Activated CD8-positive, alpha-beta memory T cell treated with anti-CD3 and anti-CD28 coated beads for 1 hour (primary cell): ENCODE measurements at places on chromosomes 7 and 10.

- DNase-seq = no peak
Observed at GRCh38 chr7:79778786-79779770, 325.6 kb upstream of the MAGI2 start.

GRCh38 chr10:44519361-44519760 is 134.5 kb upstream of the CXCL12 start:
- DNase-seq = no peak

DNA sequence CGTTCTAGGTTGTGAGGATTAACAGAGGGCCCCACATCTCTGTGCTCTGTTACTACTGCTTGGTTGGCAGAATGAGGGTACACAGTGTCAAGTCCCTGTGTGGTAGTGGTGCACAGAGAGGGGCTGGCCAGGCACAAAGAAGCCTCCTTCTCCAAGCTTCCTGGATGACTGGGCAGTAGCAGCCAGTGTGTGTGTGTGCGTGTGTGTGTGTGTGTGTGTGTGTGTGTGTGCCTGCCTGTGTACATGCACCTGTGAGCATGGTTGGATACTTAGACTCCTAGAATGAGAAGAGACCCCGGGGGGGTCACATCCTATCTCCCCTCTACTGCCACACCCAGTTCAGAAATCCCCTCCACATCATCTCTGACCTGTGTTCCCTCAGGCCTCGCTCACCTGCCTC is 146.7 kb upstream of the UNC5B start:
- no peak for DNase-seq

DNA sequence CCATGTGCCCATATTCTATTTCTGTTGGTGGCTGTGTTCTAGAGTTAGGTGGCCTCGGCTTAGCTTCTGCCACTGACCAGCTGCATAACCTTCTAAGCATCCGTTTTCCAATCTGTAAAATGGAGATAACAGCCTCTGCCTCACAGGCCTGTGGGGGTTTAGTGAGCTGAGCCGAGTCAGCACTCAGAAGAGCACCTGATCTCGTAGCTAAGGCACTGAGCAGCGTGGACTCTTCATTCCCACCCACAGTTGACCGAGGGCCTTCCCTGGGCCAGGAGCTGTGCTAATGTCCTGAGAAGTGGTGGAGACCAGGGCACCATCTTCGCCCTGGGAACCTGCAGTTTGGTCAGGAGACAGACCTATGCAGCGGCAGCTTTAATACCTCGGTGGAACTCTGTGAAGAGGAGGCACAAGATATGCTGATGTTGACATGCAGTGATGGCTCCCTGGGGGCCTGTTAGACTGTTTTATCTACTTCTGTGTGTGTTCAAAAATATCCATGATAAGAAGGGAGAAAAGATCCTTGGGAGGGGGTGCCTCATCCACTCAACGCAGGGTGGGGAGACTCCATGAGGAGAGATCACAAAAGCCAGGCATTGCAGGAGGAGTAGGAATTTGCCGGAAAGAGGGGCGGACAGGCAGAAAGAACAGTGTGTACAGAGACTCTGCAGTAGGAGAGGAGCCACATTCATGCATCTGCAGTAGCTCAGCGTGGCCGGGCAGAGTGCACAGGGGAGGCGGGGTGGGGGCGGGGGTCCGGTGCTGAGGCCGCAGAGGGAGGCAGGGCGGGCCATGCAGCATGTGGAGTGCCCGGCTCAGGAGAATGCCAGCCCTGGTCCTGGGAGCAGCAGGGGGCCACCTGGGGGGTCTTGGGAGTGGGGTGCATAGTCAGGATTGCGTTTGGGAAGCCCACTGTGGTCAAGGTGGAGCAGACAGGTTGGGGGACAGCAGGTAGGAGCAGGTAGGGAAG is 136.8 kb downstream of the C10orf105 start:
- no peak for DNase-seq

GRCh38 chr7:2687881-2688318 is at the start of gene AMZ1:
AMZ1 (plus strand) TSS chr7:2688202; CDS start chr7:2700452, 12,250 bp downstream.
- no peak for DNase-seq

GRCh38 chr7:34539003-34539402 is 119.0 kb upstream of the NPSR1 start:
- no peak for DNase-seq

- no peak for DNase-seq
Observed at GRCh38 chr7:100190048-100190711, 12.5 kb downstream of the STAG3 start.

GRCh38 chr7:74069790-74070618 is 13.6 kb upstream of the LIMK1 start:
- no peak for DNase-seq

GRCh38 chr7:140512317-140513000 is 33.2 kb upstream of the MKRN1 start:
- no peak for DNase-seq

GRCh38 chr10:70364772-70365091 is 17.7 kb downstream of the LRRC20 start:
- no peak for DNase-seq

DNA sequence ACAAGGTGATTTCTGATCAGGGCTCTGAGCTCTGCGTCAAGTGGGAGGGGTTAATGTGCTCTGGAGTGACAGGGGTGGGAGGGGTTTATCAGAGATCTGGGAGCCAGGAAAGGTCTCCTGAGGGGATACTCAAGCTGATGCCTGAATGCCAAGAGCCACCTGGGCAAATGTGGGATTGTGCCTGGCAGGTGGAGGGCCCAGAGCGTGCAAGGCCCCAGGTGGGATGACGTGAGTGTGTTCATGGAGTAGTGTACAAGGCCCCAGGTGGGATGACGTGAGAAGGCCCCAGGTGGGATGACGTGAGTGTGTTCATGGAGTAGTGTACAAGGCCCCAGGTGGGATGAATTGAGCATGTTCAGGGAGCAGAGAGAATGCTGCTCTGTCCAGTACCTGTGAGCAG is 610.3 kb downstream of the PTPRN2 start:
- no peak for DNase-seq

- no peak for DNase-seq
Observed at GRCh38 chr10:24513155-24513554, 210.5 kb downstream of the ARHGAP21 start.

DNA sequence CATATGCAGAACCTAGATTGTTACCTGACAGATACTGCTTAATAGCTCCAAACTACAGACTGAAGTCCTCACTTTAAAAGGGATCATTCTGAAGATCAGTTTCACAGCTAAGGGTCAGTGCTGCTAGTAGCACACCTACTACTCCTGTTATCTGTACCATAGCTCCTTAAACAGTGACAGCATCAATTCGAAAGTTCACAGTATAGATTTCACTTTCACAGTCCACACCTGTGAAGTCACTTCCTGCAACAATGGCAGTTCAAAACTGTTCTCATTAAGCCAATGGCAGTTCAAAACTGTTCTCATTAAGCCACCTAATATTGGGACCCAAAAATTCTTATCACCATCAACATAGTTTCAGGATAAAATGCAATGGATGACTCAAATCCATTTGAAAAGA is 10.7 kb upstream of the FHIP2A start:
- no peak for DNase-seq

- no peak for DNase-seq
Observed at GRCh38 chr7:137590756-137591305, 247.3 kb upstream of the PTN start.

- peak; percentile 60 for DNase-seq
Observed at GRCh38 chr7:601595-602340, 82.1 kb upstream of the PDGFA start.

- DNase-seq = no peak
Observed at GRCh38 chr7:90345595-90346335, 751 bp upstream of the GTPBP10 start.

DNA sequence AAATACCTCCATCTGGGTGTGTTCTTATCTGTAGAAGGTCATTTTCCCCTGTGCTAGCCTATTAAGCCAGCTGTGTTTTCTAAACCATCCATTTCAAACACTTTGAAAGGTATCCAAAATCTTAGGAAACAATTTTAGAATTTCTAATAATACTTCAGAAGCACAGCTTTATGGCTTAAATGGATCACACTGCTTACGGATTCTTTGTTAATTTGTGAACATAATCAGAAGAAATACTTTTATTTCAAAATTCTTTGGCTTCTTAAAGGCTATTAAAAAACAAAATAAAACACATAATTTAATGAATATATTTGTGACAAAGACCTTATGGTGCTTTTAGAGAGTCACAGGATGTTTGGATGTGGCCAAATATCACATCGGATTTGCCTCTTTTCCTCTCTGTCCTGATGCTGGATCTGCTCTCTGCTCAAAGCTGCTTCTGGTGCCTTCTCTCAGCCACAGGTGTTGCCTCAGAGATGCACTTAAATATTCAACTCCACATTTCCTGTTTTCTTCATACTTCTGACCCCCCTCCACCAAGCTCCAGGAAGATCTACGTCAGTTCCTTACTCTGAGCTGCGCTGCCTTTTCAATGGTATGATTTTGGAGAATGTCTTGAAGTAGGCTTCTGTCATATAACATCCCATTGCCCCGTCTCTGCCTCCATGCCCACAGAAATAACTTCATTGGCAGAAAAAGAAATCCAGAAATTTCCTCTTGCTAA is 230.6 kb downstream of the MLLT10 start:
- DNase-seq = no peak

- no peak for DNase-seq
Observed at GRCh38 chr10:58089739-58090138, 178.0 kb downstream of the IPMK start.

GRCh38 chr7:138975343-138976104 is 5.7 kb downstream of the KIAA1549 start:
- DNase-seq = no peak

DNA sequence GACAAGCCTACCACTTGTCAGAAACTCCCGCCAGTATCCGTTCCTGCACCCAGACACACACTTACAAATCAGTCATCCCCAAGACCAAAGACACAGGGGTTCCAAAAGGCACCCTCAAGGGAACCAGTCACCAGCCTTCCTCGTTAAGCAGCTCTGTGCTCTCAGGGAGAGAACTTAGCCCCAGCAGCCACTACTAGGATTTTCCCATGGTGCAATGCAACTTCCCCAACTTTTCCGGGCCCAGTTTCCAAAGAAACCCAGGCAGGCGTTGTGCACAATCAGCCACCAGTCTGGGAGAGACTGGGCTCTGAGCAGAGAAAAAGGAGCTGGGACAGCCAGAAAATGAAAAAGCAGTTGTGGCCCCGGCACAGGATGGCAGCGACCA is 1.2 kb downstream of the DLG5 start:
- DNase-seq = no peak

DNA sequence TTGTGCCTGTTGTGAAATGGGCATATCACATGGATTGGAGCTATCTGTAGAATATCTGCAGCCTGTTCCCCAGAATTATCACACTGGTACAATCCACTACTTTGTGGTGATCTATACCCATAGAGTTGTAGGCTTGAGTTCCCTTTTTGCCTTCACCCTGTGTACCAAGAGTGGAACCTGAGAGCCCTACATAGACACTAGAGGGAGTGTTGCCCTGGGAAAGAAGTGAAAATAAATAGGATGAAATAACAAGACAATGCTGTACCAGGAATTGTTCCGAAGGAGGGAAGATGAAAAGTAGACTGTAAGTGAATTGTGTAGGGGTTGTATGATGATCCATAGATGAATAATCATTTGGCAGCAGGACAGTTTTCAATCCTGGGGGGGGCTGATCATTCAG is 9.0 kb downstream of the SORCS3 start:
- DNase-seq = no peak

GRCh38 chr10:86176850-86177536 is 189.6 kb downstream of the GRID1 start:
- no peak for DNase-seq

DNA sequence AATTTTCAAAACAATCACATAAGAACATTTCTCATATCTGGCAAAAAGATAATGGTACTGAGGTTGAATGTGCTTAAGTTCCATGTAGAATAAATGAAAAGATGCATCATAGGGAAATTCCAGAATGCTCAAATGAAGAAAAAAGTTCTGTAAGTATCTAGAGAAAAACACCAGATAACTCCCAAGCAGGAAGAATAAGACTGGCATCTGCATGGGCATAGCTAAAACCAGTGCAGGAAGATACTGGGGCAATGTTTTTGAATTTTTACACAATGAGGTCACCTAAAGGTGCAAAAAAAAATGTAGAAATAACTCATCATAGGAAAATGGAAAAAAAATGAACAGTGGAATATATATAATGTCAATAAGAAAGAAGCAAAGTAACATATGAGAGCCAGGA is 275.2 kb downstream of the BAMBI start:
- DNase-seq = no peak

DNA sequence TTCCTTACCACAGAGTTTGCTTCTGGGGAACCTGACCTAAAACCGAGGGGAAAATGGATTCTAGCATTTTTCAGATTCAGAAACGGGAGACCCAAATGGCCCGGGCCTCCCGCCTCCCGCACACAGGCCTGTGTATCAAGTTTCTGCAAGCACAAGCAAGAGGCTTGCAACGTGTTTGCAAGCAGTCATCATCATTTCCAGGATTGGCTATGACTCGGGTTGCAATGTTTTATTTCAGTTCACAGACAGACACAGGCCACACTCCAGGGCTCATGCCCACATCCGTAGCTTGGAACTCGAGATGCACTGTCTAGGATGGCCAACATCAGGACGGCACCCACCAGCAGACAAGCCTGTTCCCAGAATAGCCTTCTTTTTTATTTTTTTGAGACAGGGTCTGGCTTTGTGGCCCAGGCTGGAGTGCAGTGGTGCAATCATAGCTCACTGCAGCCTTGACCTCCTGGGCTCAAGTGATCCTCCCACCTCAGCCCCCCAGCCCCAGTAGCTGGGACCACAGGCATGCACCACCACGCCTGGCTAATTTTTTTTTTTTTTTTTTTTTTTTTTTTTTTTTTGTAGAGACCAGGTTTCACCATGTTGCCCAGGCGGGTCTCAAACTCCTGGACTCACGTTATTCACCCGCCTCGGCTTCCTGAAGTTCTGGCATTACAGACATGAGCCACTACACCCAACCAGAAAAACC is 68.1 kb upstream of the FOXK1 start:
- DNase-seq = no peak

- DNase-seq = no peak
Observed at GRCh38 chr7:112414855-112415490, 35.3 kb upstream of the IFRD1 start.

GRCh38 chr10:76695069-76695468 is 942.5 kb downstream of the KCNMA1 start:
- no peak for DNase-seq

DNA sequence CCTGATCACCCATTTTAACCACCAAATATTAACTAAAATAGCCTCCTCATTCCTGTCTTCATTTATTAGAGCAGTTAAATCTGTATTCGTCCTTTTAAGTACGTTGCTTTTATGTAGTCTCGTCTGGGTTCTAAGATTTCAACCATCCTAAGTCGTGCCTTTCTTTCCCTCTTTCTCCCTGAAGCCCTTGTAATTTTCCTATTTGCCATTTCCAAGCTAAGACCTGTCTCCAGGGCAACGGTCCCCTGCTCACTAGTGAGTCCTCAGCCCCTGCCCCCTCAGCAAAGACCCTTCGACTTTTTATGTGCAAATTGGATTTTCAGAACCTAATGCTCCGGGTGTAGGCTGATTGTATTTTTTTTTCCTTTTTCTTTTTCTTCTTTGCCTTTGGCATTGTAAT is 16.1 kb upstream of the MEST start:
- no peak for DNase-seq

DNA sequence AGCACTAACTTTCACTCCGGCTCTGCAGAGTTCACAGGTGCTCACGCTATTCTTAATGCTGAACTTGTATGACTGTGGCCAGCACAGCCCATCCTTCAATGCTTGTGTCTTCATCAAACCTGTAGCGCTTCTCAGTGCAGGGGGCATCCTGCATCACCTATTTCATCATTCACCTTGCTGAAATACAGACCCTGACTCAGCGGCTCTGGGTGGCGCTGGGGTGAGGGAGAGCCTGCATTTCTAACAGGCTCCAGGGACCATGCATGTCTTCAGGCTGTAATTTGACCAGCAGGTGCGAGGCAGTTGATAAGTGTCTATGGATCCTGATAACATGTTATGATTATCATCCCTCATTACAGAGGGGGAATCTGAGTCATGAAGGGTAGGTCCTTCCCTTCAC is 89.3 kb downstream of the VOPP1 start:
- DNase-seq = no peak
